T-helper 1 cell (primary cell): ENCODE measurements at places on chromosomes 7 and 10.

GRCh38 chr10:29720149-29720548, 85.4 kb upstream of the SVIL start:
- DNase-seq, result no peak

GRCh38 chr10:80171248-80171660, 34.1 kb downstream of the ANXA11 start:
- no peak for DNase-seq

DNA sequence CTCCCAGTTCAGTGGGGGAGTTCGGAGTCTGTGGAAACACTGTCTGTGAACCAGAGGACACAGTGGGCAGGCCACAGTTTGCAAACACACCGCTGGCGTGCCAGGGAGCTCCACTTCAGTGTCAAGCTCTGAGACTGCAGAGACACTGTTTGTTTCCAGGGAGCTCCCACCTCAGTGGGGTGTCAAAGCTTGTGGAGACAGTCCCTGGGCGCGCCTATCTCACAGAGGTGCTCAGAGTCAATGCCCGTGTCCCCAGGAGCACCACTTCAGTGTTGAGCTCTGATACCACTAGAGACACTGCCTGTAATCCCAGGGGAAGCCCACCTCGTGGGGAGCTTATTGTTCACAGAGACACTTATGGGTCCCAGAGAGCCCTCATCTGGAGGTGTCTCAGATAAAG, 4.3 kb downstream of the MYO1G start:
- DNase-seq, result no peak

DNA sequence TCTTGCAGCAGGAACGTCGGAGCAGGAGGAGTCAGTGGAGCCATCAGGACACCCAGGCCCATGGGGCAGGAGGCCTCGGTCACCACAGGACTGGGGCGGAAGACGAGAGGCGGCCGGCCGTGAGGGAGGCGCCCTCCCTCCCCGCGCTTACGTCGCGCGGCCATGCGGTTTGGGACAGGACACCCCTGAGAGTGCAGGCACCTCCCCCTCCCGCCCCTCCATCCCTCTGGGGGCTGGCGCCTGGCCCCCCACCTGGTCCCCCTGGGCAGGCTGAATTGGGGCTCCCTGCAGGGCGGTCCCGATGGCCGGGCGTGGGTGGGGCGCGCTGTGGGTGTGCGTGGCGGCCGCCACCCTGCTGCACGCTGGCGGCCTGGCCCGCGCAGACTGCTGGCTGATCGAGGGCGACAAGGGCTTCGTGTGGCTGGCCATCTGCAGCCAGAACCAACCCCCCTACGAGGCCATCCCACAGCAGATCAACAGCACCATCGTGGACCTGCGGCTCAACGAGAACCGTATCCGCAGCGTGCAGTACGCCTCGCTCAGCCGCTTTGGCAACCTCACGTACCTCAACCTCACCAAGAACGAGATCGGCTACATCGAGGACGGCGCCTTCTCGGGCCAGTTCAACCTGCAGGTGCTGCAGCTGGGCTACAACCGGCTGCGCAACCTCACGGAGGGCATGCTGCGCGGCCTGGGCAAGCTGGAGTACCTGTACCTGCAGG, 74.4 kb downstream of the ELFN1 start:
- no peak for DNase-seq

DNA sequence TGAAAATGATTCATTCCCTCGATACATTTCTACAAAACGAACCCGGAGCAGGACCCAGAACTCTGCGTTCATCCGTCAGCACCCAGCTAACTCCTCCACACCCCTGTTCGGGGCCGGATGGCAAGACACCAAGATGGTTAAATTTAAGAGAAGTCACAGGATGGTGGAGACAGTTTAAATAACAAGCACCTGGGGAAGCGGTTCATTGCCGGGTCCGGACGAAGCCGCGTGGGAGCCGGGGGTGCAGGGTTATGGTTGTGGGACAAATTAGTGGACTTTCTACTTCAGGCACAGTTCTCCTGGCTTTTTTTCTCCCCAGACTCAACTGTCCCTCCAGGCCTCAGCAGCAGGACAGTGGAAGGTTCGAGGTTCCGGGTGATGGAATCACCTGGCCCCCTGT, 45.4 kb downstream of the ASB13 start:
- DNase-seq, result no peak
